Thymus (tissue), 14 donors: ENCODE measurements at places on chromosomes 16 and 17.

DNA sequence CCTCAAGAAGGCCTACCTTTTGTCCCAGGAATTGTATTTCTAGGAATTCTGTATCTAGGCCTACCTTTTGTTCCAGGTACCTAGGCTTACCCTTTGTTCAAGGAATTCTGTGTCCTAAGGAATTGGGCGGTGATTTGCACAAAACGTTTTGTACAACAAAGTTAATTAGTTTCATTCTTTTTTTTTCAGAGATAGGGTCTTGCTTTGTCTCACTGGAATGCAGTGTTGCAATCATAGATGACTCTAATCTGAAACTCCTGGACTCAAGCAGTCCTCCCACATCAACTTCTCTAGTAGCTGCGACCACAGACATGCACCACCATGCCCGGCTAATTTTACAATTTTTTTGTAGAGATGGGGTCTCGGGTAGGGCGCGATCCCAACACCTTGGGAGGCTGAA, 7.0 kb downstream of the CDR2L start:
- no peak for DNase-seq

GRCh38 chr16:56961851-56962281, at the start of gene CETP:
TSS of gene CETP (plus strand) at chr16:56961950. CDS start at chr16:56961980, 30 bp downstream.
- no peak for DNase-seq

GRCh38 chr16:35176449-35176848, 1717.0 kb downstream of the TP53TG3F start:
- no peak for DNase-seq

DNA sequence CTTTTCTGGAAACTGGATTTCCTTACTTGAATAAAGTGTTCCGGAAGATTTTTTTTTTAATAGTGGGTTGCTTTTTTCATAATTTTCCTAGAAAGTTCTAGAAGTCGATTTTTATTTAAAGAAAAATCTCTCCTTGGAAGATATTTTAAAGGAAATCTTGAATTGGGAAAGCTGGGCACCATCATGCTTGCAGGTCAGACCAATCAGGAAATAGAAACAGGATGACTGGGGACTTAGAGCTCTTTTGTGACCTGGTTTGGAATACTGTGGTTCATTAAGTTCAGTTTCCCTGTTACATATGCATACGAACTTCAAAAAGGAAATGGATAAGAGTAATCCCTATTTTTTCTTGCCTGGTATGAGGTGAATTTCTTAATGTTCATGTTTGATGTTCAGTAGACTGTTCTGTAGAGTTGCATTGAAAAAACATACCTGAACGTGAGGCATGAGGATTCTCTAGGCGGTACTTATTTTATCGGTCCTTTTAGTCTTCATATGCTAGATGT, 1.2 kb downstream of the NFATC3 start:
- no peak for DNase-seq

- no peak for DNase-seq
Measured at GRCh38 chr17:1201132-1201702, 21.4 kb upstream of the ABR start.

DNA sequence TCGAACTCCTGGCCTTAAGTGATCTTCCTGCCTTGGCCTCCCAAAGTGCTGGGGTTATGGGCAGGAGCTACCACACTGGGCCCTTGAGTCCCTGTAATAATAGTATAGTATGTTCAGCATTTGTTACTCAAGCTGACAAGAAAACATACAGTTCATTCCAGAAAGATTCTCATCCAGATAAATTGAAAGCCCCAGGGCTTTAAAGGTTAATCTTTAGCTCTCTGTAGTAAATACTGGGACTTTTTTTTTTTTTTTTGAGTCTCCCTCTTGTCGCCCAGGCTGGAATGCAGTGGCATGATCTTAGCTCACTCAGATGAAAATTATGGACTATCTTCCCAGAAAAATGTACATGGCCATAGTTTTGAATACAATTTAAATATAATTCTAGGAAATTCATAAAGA, 11.0 kb downstream of the BRCA1 start:
- no peak for DNase-seq

DNA sequence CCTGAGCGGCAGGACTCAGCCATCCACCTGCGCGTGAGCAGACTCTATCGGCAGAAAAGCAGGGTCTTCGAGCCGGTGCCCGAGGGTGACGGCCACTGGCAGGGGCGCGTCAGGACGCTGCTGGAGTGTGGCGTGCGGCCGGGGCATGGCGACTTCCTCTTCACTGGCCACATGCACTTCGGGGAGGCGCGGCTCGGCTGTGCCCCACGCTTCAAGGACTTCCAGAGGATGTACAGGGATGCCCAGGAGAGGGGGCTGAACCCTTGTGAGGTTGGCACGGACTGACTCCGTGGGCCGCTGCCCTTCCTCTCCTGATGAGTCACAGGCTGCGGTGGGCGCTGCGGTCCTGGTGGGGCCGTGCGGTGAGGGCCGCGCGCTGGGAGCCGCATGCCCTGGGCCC, 14.9 kb downstream of the METRNL start:
- no peak for DNase-seq

GRCh38 chr16:53055541-53056391, 975 bp downstream of the CHD9 start:
- DNase-seq: no peak
